ENCODE measurements at places on chromosomes 7 and 10.

DNA sequence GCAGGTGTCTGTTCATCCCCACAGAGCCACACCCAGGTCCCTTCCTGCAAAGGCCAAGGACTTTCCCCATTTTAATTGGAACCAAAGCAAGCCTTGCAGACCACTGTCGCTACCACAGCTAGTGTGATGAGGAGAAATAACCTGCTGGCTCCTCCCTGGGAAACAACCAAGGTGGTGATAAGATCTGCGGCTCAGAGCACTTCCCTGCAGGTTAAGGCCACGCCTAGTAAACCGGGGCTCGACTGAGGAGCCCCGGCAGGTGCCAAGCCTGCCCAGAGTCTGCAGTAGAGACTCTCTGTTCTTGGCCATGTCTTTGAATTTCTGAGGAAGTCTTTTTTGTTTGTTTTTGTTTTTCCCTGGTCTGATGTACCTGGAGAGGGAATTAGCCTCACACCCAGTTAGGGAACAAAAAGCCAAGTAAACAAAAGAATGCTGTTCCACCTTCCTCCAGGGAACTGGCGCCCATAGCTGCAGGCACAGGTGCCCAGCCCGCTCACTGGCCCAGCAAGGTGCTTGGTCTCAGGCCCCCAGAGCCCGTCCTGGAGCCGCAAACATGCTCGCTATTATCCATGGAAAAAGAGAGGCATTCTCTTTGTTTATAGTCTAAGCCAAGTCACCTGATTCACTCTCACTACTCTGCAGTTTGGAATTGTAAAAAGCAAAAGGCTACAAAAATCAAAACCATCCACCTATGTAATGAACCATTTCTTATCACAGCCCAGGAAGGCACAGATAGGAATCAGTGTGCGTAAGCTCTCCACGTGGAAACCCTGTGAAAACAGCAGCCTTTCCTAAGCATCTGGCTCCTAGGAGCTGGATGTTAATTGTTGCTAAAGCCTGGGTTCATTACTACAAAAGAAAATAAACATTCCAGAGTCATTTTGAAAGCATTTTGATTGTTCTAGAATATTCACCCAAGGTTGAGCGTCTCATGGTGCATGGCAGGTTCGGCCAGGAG is 2.7 kb downstream of the GPR146 start:
- no peak for DNase-seq

DNA sequence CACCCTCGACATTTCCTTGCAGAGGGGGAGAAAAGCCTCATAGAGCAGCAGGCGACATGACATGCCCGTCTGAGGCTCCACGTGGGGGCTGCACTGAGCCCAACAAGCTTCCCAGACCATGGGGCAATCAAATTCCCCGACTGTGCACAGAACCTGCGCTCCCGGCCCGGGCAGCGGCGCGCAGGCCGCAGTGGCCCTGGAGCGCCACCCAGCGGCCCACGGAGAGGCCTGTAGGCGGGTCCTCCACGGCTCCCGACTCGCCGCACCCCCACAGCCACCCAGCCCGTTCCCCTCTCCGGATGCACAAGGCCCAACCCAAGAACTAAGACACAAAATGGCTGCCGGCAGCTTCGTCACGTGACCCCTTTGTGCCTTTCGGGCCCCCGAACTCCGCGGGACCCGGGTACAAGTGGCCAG is 816 bp downstream of the EPC1 start:
- DNase-seq: peak; percentile 79

DNA sequence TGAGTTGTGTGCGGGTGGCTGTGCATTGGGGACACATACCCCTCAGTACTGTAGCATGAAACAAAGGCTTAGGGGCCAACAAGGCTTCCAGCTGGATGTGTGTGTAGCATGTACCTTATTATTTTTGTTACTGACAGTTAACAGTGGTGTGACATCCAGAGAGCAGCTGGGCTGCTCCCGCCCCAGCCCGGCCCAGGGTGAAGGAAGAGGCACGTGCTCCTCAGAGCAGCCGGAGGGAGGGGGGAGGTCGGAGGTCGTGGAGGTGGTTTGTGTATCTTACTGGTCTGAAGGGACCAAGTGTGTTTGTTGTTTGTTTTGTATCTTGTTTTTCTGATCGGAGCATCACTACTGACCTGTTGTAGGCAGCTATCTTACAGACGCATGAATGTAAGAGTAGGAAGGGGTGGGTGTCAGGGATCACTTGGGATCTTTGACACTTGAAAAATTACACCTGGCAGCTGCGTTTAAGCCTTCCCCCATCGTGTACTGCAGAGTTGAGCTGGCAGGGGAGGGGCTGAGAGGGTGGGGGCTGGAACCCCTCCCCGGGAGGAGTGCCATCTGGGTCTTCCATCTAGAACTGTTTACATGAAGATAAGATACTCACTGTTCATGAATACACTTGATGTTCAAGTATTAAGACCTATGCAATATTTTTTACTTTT is 1.8 kb downstream of the DDIT4 start:
- no peak for DNase-seq

GRCh38 chr7:49228426-49229098 is 304.2 kb downstream of the CDC14C start:
- no peak for DNase-seq

- no peak for DNase-seq
Measured at GRCh38 chr10:130747356-130747755, 564.2 kb downstream of the TCERG1L start.

DNA sequence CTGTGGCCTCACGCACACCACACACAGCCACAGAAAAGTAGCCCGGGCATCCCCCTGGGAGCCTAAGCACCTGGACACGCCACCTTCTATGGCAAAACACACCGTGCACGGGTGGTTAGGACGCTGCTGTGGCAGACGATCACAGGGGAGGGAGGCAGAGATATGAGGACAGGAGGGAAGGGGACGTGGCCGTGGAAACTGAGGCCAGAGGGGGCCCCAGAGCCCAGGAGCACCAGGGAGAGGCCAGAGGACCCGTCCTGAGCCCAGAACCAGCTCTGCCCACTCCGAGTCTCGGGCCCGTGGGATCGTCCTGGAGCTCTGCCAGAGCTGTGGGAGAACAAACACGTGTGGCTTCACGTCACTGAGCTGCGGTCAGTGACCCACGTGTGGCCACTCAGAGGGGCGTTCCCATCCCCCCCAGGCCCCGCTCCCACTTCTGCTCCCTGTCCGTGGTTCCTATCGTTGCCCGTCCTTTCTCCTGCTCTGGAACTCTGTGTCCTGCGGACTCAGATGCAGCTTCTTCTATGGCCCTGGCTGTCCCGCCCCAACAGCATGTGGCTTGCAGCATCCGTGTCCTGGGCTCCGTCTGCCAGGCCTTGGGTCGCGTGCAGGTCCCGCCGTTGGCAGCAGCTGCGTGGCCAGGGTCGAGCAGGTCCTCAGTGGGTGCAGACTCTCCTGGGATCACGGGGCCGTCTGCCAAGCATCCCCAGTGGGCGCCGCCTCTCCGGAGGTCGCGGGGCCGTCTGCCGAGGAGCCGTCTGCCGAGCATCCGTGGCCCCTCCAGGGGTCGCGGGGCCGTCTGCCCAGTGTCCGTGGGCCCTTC is 31.0 kb downstream of the GET4 start:
- DNase-seq: no peak

GRCh38 chr7:79977481-79977880 is 157.2 kb upstream of the GNAI1 start:
- DNase-seq: no peak

- no peak for DNase-seq
Measured at GRCh38 chr7:84624927-84625326, 430.3 kb upstream of the SEMA3A start.

DNA sequence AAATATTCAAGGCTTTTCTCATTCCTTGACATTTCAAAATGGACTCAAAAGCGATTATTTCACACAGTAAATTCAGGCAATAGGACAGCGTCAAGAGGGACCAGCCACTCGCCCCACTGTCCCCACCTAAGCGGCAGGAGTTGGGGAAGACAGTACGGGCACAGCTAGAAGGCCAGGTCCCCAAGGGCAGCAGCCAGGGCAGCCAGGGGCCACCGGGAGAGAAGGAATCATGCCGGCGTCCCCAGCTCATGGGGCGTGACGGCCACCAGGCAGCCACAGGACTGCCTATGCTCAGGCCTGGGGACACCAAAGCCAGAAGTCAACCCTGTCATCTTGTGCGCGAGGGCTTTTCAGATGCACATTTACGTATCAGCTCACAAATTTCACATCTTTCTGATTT is 225.7 kb upstream of the PPP2R2D start:
- no peak for DNase-seq

DNA sequence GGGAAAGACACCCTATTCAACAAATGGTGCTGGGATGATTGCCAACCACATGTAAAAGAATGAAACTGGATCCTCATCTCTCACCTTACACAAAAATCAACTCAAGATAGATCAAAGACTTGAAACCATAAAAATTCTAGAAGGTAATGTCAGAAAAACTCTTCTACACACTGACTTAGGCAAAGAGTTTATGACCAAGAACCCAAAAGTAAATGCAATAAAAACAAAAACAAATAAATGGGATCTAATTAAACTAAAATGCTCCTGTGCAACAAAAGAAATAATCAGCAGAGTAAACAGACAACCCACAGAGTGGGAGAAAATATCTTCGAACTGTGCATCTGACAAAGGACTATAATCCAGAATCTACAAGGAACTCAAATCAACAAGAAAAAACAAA is 504.2 kb upstream of the MBL2 start:
- no peak for DNase-seq

- DNase-seq: no peak
Measured at GRCh38 chr7:95686109-95686508, 86.2 kb upstream of the DYNC1I1 start.

- no peak for DNase-seq
Measured at GRCh38 chr7:149727053-149727898, 46.1 kb downstream of the ZNF467 start.

DNA sequence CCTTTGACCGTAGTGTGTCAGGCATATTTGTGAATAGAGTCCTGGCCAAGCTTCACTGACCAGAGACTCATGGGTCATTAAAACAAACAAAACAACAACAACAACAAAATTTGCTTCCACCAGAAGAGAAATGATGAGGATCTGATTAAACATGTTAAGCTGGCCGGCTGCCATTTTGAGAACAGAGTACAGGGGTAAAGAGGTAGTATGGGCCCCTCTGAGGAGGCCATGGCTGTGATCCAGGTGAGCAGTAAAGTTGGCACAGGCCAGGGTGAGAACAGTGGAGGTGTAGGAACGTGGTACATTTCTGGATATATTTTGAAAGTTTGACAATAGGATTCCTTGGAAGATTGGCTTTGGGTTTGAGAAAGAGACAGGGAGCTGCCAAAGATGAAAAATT is 252.5 kb downstream of the TWIST1 start:
- DNase-seq: no peak

GRCh38 chr10:126042906-126043305 is 146.5 kb downstream of the FANK1 start:
- DNase-seq: no peak

GRCh38 chr10:132420469-132420980 is 23.5 kb downstream of the PWWP2B start:
- no peak for DNase-seq

DNA sequence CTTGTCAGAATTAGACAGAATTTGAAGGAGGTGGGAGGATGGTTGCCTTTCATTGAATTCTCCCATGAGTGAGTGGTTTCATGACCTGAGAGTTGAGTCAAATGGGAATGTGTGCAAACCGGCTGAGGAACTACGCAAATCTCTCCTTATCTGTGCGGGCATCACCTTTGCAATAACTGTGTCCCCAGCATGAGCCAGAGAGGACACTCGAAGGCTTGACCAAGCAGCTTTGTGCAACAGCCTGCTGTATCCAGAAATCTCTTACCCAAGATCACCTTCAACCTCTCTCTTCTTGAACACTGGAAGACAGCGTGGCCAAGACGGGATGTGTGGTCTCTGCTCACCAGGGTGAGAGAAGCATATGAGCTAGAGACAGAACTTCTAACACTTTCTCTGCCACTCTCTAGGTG is 93.8 kb upstream of the IKZF1 start:
- DNase-seq: no peak

- DNase-seq: no peak
Measured at GRCh38 chr7:137984181-137985041, 17.5 kb downstream of the CREB3L2 start.

All from activated CD8-positive, alpha-beta memory T cell treated with anti-CD3 and anti-CD28 coated beads for 48 hours (primary cell).